Activated CD4-positive, alpha-beta memory T cell treated with anti-CD3 and anti-CD28 coated beads, Interleukin-2, amount 10 ng/mL, durations not matched to agents 7 days and 5 days (primary cell): ENCODE measurements at places on chromosomes 13 and 19. TPM values are rescaled to one million over a fixed set of nuclear protein-coding genes. Genes with fewer than 3 reads are reported as not detected.

DNA sequence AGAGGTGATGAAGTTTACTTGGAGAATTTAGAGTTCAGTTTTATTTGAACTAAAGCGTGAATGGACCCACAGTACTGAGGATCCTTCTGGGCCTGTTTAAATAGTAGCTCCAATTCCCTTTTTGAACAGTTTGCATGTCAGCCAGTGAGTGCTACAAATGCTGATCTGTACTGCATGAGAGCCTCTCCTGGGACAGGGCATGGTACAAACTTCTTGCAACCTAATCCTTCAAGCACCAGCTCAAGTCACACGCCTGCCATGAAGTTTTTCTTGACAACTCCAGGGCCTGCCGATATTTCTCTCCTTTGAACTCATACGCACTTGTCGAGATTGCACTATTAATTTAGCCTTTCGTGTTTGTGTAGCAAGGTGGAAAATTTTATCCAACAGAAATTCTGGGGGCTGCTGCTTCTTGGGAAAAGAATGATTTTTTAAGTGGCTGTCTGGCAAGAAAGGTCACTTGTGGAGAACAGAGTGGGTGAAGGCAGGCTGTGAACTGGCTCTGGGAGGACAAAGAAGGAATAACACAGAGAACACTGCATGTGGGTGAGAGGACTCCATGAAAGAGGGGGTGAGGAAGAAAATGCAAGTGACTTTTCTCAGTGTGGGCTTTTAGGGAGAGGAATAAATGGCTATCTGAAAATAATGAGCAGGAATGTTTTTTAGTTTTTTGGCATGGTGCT, 192.5 kb downstream of the NDFIP2 start:
- DNase-seq, result no peak
- H3K27me3 ChIP-seq, result no peaks in the 10 kb centered on the region
- H3K36me3 ChIP-seq, result no peaks in the 10 kb centered on the region
- no peak overlapping the region for H3K27ac ChIP-seq
- no peaks in the 10 kb centered on the region for H3K4me1 ChIP-seq

- no peak overlapping the region for H3K4me3 ChIP-seq
- H3K36me3 ChIP-seq, result peaks cover 26% of the 10 kb centered on the region
- no peak for DNase-seq
- peaks cover 9% of the 10 kb centered on the region for H3K4me1 ChIP-seq
These were observed 61.5 kb upstream of the SLC15A1 start for GRCh38 chr13:98813993-98814392.

DNA sequence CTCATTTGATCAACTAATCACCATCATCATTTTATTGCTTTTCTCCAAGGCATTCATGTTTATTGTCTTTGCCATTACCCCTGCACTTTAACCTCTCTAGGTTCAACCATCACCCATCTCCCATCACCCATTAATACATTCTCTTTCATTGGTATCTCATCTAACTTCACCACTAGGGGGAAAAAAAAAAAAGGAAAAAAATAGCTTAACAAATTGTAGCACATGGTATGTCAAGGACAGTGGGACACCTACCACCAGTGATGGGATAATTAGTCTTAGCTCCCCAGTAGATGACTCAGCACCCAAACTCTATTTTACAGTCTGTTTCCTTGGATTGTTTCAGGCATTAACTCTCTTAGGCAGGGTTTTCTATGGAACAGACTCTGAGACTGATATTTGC, 1770.2 kb upstream of the MIR17HG start:
- H3K27ac ChIP-seq, result no peak overlapping the region
- H3K4me3 ChIP-seq, result no peak overlapping the region
- H3K36me3 ChIP-seq, result no peaks in the 10 kb centered on the region
- no peaks in the 10 kb centered on the region for H3K27me3 ChIP-seq

DNA sequence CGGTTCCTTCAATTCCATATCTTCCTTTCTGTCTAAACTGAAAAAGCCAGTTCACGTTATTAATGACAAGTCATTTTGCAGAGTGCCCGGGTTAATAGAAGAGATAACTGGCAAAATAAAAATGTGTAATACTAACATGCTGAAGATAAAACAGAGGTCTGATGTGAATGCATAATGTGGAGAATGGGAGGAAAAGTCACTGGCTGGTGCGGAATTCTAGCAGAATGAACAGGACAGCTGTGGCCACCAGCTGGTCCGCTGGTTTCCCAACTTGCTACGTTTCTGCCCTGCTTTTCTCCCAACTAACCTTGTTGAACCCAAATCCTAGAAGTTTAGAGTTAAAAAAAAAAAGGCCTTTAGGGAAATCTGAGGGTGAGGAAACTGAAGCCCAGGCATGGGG, 42.4 kb downstream of the PCDH8 start:
- no peak for DNase-seq
- H3K27me3 ChIP-seq, result peaks cover 7% of the 10 kb centered on the region
- H3K4me3 ChIP-seq, result no peak overlapping the region
- no peaks in the 10 kb centered on the region for H3K36me3 ChIP-seq

GRCh38 chr19:11223200-11223599, 16.2 kb upstream of the ANGPTL8 start:
- no peak for DNase-seq
- no peak overlapping the region for H3K27ac ChIP-seq
- no peaks in the 10 kb centered on the region for H3K36me3 ChIP-seq

GRCh38 chr19:18279516-18280246, 1.7 kb downstream of the JUND start:
- peaks cover 51% of the 10 kb centered on the region for H3K4me1 ChIP-seq
- H3K36me3 ChIP-seq, result peaks cover 43% of the 10 kb centered on the region
- peak overlapping the region; percentile 95 for H3K27ac ChIP-seq
- H3K4me3 ChIP-seq, result peak overlapping the region; percentile 98

- no peak overlapping the region for H3K4me3 ChIP-seq
- no peak overlapping the region for H3K27ac ChIP-seq
- DNase-seq, result no peak
- H3K27me3 ChIP-seq, result no peaks in the 10 kb centered on the region
- no peaks in the 10 kb centered on the region for H3K4me1 ChIP-seq
These were observed 342.0 kb downstream of the TEX29 start for GRCh38 chr13:111662451-111662850.

- H3K4me3 ChIP-seq, result peak overlapping the region; percentile 78
- peaks cover 17% of the 10 kb centered on the region for H3K36me3 ChIP-seq
- H3K27me3 ChIP-seq, result peaks cover 6% of the 10 kb centered on the region
- peak overlapping the region; percentile 76 for H3K27ac ChIP-seq
These were observed 10.2 kb downstream of the SNRPD2 start for GRCh38 chr19:45681391-45682015.

- H3K27me3 ChIP-seq, result no peaks in the 10 kb centered on the region
- H3K36me3 ChIP-seq, result peaks cover 44% of the 10 kb centered on the region
- DNase-seq, result no peak
These were observed 13.3 kb downstream of the CAPN12 start for GRCh38 chr19:38730731-38731589.

DNA sequence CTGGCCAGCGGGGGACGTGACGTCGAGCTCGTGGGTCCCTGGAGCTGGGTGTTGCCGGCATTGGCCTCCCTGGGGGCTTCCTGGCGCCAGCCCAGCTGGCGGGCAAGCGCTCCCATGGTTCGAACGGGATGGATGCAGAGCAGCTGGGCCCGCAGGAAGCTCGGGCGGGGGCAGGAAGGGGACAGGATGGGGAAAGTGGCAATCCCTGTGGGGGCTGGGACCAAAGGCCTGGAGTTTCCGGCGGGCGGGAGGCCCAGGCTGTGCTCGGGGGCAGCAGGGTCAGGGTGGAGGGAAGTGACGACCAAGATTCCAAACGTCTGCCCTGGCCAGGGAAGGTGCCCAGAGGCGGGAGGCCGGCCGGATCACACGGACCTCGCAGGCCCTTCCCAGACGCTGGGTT, 19.3 kb downstream of the PALM start:
- H3K4me3 ChIP-seq, result no peak overlapping the region
- DNase-seq, result no peak
- peaks cover 7% of the 10 kb centered on the region for H3K4me1 ChIP-seq
- H3K36me3 ChIP-seq, result no peaks in the 10 kb centered on the region

- H3K36me3 ChIP-seq, result no peaks in the 10 kb centered on the region
- H3K4me1 ChIP-seq, result peaks cover 22% of the 10 kb centered on the region
- H3K27ac ChIP-seq, result no peak overlapping the region
- H3K4me3 ChIP-seq, result no peak overlapping the region
- H3K27me3 ChIP-seq, result no peaks in the 10 kb centered on the region
These were observed 3.4 kb downstream of the EVI5L start for GRCh38 chr19:7833225-7834099.

GRCh38 chr19:48379058-48379457, 12.3 kb downstream of the KDELR1 start:
- no peak overlapping the region for H3K4me3 ChIP-seq
- peaks cover 22% of the 10 kb centered on the region for H3K36me3 ChIP-seq
- no peaks in the 10 kb centered on the region for H3K27me3 ChIP-seq
- H3K27ac ChIP-seq, result no peak overlapping the region
- no peak for DNase-seq

DNA sequence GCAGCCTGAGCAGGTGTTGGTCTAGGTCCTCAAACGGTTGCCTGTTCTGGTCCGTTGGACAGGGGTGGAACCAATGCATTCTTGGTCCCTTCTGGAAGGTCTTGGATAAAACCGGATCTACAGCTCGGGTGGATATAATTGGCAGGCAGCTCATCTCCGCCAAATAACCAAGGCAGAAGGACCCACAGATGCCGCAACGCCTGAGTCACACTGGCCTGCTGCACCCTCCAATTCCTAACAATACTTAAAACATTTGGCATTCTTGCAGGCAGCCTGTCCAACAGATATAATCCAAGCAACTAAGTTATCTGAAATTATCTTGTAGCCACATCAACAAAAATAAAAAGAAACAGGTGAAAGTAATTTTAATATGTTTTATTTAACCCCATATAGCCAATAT, 59.0 kb upstream of the FGF14 start:
- H3K4me3 ChIP-seq, result no peak overlapping the region
- peaks cover 2% of the 10 kb centered on the region for H3K27me3 ChIP-seq
- peaks cover 3% of the 10 kb centered on the region for H3K4me1 ChIP-seq
- DNase-seq, result no peak
- no peak overlapping the region for H3K27ac ChIP-seq

DNA sequence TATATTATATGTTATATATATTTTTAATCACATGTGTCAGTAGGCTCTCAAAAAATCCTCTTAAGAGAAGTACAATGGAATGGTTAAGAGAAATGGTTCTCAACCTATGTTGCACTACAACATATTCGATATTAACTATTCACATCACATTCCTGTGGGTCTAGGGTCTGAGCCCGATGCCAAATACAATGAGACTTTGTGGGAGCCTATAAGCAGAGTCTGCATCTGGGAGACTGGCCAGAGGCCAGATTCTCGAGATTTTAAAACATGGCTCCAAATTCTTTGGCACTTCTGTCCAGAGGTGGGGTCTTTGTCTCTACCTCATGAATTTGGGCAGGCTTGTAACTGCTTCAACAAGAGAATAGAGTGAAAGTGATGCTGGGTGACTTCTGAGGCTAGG, 79.4 kb upstream of the NBEA start:
- H3K4me3 ChIP-seq, result no peak overlapping the region
- no peaks in the 10 kb centered on the region for H3K36me3 ChIP-seq
- DNase-seq, result no peak
- no peaks in the 10 kb centered on the region for H3K4me1 ChIP-seq
- no peak overlapping the region for H3K27ac ChIP-seq

GRCh38 chr13:99577934-99578917, 77.0 kb downstream of the TM9SF2 start:
- DNase-seq, result no peak
- no peak overlapping the region for H3K27ac ChIP-seq
- peaks cover 2% of the 10 kb centered on the region for H3K27me3 ChIP-seq
- peaks cover 5% of the 10 kb centered on the region for H3K4me1 ChIP-seq
- H3K4me3 ChIP-seq, result no peak overlapping the region

- peaks cover 17% of the 10 kb centered on the region for H3K27me3 ChIP-seq
- DNase-seq, result no peak
- no peak overlapping the region for H3K4me3 ChIP-seq
- H3K4me1 ChIP-seq, result no peaks in the 10 kb centered on the region
These were observed 31.2 kb upstream of the DGKH start for GRCh38 chr13:42017264-42017663.

GRCh38 chr13:111058796-111059506, 56.2 kb upstream of the ARHGEF7 start:
- H3K4me1 ChIP-seq, result no peaks in the 10 kb centered on the region
- DNase-seq, result no peak

DNA sequence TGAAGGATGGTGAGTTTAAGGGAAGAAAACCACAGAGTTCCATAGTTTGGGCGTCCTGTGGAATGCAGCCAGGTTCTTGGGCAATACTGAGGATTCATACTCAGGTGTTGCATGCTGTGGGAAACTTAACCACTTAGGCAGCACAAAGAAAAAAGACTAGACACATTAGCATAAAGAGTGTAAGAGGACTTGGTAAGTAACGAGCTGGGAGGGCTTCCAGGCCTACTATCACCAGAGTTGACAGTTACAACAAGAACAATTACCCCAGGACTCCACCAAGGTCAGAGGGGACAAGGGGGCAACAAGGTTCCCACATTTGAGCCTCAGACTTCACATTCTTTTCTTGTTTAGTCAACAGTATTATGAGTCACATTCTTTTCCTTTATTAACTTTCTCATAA, 33.2 kb downstream of the KCTD12 start:
- H3K4me3 ChIP-seq, result no peak overlapping the region
- no peaks in the 10 kb centered on the region for H3K36me3 ChIP-seq
- no peak for DNase-seq

DNA sequence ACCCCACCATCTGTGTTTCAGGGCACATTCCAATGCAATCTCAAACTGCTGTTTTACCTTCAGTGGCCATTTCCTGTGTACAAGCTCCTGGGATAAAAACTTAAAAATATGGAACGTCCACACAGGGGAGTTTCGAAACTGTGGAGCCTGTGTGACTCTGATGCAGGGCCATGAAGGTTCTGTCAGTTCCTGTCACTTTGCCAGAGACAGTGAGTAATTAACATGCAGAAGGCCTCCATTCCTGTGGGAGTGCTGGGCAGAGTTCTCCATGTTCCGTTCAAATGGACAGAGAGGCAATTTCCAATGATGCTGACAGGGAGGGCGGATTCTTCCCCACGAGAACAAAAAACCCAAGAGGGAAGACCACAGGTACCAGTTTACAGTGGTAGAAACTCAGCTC, 24.4 kb downstream of the WDR88 start:
- H3K4me1 ChIP-seq, result peaks cover 33% of the 10 kb centered on the region
- no peaks in the 10 kb centered on the region for H3K36me3 ChIP-seq
- peaks cover 2% of the 10 kb centered on the region for H3K27me3 ChIP-seq
- no peak for DNase-seq
- no peak overlapping the region for H3K27ac ChIP-seq

GRCh38 chr19:32363175-32363574, 17.8 kb downstream of the ZNF507 start:
- peaks cover 80% of the 10 kb centered on the region for H3K36me3 ChIP-seq
- peaks cover 6% of the 10 kb centered on the region for H3K4me1 ChIP-seq
- H3K27me3 ChIP-seq, result no peaks in the 10 kb centered on the region

Gene ZNF358
- 5.5 TPM for total RNA-seq

Gene B3GNT8
- 4.3 TPM for total RNA-seq

Gene SLC25A41
- not detected for total RNA-seq

Gene IL17D
- total RNA-seq, result not detected

Gene FUT6
- total RNA-seq, result not detected

Gene PLPPR3
- total RNA-seq, result not detected

Gene ZNF329
- total RNA-seq, result 4.6 TPM

Gene HCST
- total RNA-seq, result 204 TPM

Gene IFNL1
- 0.43 TPM for total RNA-seq

Gene GZMM
- total RNA-seq, result 45.1 TPM
